NCI-H187 treated with DMSO at 0.1 percent for 48 hours (cell line): ENCODE measurements at places on chromosomes 5 and 9.

GRCh38 chr9:133485531-133486260, 6.8 kb upstream of the SLC2A6 start:
- no peak for DNase-seq

- no peak for DNase-seq
These were observed 9.7 kb upstream of the RIOK2 start for GRCh38 chr5:97192580-97193354.

DNA sequence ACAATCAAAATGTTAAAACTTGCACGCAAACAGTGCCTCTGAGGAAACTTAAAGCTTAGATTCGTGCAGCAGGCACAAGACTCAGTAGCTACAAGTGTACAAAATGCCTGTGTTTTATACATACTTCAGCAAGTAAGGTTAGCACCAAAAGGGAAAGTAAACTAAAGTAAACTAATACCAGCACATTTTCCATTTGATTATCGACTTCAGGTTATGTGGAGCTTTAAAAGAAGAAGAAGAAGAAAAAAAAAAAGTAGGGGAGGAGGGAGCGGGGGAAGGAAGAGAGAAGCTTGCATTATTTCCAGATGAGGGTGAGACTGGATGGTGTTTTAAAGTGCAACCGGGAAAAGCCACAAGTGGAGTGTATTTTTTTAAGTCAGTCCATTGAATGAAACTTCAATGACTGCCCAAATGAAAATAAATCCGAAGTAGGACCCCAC, 596 bp upstream of the ADAMTS6 start:
- no peak for DNase-seq

- DNase-seq: no peak
These were observed 5.8 kb upstream of the PLPPR1 start for GRCh38 chr9:101022704-101023103.

DNA sequence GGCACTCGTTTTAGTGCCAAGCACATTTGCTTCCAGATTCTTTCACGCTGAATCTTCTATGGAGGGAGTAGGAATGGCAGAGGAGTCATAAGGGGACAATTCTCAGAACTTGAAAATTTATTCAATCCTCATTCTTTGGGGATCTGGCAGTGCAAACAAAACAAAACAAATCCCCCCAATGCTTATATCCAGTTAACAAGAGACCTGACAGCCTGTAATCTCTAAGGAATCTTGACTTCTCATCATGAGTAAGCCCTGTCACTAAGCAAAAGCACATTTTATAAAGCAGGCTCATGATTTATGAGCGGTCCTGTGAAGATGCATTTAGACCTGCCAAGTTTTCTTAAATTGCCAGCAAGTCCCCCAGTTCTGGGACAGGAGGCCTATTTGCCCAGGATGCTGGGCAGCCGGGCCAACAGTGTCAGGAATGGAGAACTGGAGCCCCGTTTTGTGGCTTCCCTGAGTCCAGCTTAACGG, 513.9 kb downstream of the CTNND2 start:
- DNase-seq: no peak

- DNase-seq: no peak
These were observed 30.7 kb downstream of the SPIN1 start for GRCh38 chr9:88418715-88419540.

- DNase-seq: no peak
These were observed 42.5 kb downstream of the ADAMTS16 start for GRCh38 chr5:5182508-5183188.

DNA sequence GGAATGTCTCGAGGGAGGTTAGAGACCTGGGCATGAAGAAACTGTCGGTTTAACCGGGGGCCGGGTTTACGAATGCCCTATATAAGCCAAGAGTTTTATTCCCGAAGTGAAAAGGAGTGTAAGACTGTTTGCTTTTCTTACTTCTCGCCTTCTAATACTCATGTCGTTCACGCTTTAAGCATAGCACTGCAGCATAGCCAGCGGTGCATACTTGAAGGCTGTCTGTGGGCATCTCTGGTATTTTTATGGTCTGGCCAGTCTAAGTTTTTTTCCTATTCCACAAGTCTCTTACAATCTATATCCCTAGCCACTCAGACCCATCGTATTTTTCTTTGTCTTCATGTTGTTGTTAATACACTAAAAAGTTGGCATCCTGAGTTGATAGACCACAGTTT, 1.2 kb downstream of the UHRF2 start:
- no peak for DNase-seq

- no peak for DNase-seq
These were observed 676.5 kb downstream of the DMRTA1 start for GRCh38 chr9:23123048-23123632.

DNA sequence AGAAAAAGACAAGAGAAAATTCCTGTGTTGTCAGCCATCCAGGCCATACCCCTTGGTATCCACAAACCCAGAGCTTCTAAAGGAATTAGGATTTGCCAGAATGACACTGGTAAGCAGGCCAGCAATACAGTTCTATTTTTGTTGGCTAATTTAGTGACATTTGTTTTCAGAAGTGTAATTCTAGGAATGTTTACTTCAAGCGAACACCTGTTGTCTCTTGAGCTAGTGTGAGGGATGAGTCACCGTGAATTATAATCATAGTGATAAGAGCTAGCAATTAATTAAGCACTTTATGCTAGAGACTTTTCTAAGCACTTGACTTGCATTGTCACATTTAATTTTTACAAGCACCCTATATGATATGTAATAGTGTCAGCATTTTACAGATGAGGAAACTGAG, 99.2 kb downstream of the PRKACG start:
- no peak for DNase-seq

- DNase-seq: no peak
These were observed 56.7 kb upstream of the TAF11L2 start for GRCh38 chr5:17441351-17441750.

DNA sequence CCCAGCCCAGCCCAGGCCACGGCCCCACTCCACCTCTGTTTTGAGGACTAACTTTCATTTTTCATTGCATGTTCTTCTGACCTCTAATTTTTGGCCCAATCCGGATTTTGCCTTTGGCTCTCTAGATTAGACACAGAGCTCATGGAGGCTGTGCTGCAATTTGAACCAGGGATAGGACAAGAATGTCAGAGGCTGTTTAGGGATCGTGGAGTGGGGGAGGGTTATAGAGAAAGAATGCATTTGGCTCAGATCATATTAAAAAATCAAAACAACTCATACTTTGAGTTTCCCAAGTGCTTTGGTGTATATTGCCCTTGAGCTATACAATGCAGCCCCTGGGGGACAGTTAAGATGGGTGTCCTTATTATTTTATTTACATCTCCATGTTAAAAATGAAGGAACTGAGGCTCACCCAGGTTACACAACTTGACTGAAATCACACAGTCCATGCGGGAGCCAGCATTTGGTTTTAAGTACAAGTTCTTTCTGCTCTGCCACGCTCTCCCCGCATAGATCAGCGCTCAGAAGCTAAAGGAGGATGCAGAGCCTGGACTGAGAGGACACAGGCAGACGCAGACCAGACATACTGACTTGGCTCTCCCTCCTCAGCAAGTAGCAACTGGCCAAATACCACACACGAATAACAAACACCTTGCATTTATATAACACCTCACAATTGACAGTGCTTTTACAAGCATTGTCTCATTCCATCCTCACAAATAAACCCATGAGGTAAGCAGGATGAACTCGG, 126.4 kb upstream of the RAI14 start:
- no peak for DNase-seq

GRCh38 chr9:95307538-95307937, 10.0 kb downstream of the FANCC start:
- DNase-seq: no peak

DNA sequence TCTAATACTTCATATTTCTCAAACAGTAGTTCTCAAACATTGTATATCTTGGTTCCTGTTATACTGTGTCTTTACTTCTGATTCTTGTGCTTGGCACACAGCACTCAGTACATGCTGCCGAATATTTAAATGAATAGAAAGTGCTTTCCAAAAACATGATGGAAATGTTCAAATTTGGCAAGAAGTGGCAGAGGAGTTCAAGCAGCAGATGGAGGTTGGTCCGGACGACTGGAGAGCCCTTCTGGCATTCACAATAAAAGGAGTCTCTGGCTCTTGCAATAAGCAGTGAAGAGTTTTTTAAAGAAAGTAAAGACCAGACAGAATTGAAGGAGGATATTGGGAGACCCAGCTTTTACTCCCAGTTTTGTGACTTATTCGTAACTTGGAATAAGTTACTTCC, 36.3 kb downstream of the TSTD2 start:
- no peak for DNase-seq

DNA sequence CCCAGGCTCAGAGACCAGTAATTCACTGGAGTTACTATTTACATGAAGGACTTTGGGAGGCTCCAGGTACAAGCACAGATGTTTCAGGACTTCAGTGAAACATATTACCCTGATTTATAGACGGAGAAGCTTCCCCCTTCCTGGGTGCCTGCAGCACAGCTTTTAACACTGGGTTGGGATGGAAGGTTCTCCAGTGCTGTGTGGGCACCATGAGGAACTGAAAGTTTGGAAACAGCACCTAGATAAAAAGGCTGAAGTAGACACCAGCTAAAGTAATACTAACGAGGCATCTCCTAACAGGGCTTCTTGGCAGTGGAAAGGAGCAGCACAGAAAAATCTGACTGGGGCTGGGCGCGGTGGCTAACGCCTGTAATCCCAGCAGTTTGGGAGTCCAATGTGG, 70.7 kb downstream of the GCNT1 start:
- DNase-seq: no peak
